Left colon (tissue), 2 donors: ENCODE measurements at places on chromosomes 12 and 14. TPM values are rescaled to one million over a fixed set of nuclear protein-coding genes. Genes with fewer than 3 reads are reported as not detected.

Gene BDKRB2
- total RNA-seq = 14.2 TPM

Gene MTA1
- total RNA-seq = 59.2 TPM

Gene KRT78
- total RNA-seq = not detected

Gene TSPAN19
- total RNA-seq = not detected
